ENCODE measurements at places on chromosomes 6 and 20. TPM values are rescaled to one million over a fixed set of nuclear protein-coding genes. Genes with fewer than 3 reads are reported as not detected.

- peak; percentile 62 for DNase-seq
Measured at GRCh38 chr6:166361077-166361429, 18.7 kb upstream of the SFT2D1 start.

GRCh38 chr6:73664701-73665100 is 10.9 kb upstream of the SLC17A5 start:
- no peak for DNase-seq

DNA sequence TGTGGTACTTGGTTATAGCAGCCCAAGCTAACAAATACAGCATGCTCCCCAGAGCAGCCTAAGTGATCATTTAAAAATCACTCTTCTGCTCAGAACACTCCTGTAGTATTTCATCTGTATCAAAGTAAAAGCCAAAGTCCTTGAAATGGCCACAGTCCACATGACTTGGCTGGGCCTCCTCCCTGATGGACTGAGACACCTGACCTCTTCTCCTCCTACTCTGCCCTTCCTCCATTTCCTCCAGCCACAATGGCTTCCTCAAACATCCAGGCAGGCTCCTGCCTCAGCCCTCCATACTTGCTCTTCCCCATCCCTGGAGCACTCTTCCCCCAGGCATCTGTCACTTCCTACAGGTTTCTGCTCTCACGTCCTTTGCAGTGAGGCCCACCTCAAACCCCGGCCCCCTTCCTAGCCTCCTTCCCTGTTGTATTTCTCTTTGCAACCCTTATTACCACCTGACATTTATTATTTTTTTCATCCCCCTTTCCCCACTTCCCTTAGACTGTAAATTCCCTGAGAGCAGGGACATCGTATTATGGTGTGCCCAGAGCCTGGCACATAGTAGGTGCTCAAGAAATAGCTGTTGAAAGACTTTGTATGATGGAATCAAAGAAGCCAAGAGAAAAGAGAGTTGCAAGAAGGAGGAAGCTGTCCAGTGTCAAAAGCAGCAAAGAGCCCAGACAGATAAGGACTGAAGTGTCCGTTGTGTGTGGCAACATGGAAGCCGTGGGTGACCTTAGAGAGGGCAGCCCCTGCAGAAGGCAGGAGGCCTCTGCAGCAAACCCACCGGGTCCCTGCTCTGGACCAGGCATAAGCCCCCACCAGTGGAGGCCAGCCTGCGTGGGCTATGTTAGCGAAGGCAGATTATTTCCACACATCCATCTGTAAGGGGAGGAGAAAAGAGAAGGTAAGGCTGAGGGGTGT is 87.5 kb downstream of the TRERF1 start:
- no peak for DNase-seq

GRCh38 chr6:42393339-42393738 is 58.4 kb downstream of the TRERF1 start:
- no peak for DNase-seq

DNA sequence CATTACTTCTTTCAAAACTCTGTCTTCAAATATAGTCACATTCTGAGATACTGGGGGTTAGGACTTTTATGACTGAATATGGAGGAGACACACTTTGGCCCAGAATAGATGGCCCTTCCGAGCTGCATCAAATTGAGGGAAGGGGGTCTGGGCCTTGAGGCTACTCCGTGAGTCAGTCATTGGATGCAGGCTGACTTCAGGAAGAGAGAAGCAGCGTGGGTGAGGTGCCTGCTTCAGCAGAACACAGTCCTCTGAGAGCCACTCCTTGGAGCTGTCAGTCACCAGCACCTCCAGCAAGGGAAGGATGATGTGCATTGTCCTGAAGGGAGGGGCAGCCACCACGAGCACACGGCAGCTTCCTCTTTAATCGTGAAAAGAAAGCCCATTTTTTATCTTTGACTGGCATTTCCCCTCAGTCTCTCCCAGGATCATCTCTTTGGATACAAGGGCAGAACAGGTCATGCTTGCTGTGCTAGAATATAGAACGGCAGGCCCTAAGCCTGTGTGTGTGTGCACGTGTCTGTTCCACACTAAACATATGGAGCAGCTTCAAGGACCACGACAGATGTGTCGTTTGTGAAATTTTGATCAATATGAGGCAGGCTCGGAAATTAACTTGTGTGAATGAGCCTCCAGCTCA is 721.6 kb downstream of the KIF16B start:
- no peak for DNase-seq

DNA sequence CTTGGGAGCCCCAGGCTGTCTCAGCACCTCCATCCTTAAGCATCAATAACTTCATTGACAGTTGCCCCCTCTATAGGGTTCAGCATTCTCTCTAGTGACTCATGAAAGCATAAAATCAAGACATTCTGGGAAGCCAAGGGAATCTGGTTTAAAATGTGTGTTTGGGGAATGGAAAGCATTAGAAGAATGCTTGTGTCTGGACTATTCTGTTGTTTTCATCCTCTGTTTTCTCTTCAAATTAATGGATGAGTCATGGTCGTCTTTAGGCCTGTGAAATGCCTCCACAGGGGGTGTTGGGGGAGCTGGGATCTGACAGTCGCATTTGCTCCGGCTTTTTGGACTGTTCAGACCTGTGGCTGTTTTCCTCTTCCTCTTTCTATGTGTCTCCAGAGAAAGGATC is 279.7 kb downstream of the CDC5L start:
- DNase-seq: no peak

DNA sequence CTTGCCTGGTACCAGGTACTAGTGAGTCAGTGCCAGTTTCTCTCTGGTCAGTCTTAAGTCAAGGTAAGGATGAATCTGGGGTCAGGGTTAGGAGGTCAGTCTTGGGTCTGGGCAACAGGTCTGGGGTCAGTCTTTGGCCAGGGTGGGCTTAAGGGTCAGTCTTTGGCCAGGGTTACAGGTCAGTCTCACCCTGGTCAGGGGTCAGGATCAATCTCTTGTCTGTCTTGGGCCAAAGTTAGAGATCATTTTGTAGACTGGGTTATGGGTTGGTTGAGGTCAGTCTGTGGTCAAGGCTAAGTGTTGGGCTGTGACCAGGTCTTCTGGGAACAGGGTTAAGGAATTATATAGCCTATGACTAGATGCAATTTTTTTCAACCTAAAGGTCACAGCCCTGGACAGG is 12.8 kb upstream of the CAPN11 start:
- DNase-seq: no peak

GRCh38 chr20:63491078-63491477 is 7.8 kb downstream of the EEF1A2 start:
- DNase-seq: no peak

DNA sequence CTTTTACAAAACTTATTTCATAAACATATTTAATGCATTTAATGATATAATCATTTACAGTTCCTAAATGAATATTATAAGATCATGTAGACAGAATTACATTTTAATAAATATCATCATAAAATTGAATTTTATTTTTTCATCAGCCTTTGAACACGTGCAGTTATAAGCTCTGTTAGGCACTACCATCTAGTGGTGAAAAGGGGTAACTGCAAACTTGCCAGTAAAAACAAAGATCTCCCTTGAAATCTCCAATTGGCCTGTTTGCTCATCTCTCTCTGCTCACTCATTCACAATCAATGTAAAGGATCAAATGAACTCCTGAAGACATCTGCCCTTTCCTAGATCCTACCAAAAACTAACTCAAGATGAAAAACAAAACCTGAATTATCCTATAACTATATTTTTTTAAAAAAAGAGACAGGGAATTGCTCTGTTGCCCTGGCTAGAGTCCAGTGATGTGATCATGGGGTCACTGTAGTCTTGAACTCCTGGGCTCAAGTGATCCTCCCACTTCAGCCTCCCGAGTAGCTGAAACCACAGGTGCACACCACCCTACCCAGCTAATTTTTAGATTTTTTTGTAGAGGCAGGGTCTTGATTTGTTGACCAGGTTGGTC is 31.7 kb downstream of the SAMHD1 start:
- DNase-seq: no peak

GRCh38 chr6:107670792-107671199 is 153.3 kb downstream of the SCML4 start:
- peak; percentile 61 for DNase-seq

DNA sequence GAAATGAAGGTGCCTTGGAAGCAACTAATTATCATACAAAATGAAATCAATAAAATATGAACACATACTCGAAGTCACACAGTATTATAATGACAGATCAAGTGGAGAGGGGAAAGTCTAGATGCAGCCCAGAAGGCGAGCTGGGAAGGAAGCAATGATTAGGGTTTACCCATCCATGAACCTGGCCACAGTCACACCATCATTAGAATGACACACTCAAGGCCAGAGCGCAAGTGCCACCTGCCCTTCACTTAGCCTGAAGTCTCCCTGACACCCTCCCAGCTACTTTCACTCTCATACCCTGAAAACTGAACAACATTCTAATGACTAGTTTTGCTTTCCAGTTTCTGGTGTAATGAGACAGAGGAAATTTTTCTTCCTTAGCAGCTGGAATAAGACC is 302.8 kb upstream of the JARID2 start:
- no peak for DNase-seq

PRICKLE4 gene
- 3.8 TPM for total RNA-seq

ARMC2 gene
- 11.5 TPM for total RNA-seq

GRM1 gene
- total RNA-seq: 1.3 TPM

RIPPLY2 gene
- not detected for total RNA-seq

VSX1 gene
- total RNA-seq: not detected
